ENCODE measurements at places on chromosomes 16 and 17. TPM values are rescaled to one million over a fixed set of nuclear protein-coding genes. Genes with fewer than 3 reads are reported as not detected.

DNA sequence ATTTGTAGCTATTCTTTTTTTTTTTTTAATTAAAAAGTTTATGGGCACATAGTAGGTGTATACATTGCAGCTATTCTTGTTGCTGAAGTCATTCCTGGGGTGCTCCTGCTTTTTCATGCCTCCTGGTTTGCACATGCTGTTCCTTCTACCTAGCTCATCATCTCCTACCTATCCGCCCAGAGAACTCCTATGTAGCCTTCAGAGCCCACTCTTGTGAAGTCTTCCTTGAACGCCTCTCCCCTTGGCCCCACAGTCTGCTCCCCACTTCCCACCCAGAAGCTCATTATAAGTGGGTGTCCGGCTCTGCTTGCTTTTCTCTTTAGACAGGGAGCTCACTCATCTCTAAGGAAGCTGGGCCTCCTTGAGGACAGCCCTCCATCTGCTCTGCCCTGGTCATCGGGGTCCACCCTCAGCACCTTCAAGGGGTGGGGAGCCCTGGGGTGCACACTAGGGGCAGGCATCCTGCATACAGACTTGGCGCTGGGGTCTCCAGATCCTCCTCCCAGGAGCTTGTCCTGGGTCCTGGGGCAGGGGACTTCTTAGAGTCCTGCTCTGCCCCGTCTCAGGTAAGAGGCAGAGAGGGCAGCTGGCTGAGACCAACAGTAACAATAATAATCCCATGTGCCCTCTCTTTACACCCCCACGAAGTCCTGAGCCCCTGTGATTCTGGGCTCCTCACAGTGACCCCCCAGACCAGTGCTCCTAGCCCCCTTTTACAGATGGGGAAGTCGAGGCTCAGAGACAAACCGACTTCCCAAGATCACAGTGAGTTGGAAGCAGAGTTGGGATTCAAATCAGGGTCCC, 3.5 kb upstream of the B9D1 start:
- DNase-seq, result peak; percentile 42

GRCh38 chr16:84775262-84775810, 44.4 kb upstream of the CRISPLD2 start:
- no peak for DNase-seq

DNA sequence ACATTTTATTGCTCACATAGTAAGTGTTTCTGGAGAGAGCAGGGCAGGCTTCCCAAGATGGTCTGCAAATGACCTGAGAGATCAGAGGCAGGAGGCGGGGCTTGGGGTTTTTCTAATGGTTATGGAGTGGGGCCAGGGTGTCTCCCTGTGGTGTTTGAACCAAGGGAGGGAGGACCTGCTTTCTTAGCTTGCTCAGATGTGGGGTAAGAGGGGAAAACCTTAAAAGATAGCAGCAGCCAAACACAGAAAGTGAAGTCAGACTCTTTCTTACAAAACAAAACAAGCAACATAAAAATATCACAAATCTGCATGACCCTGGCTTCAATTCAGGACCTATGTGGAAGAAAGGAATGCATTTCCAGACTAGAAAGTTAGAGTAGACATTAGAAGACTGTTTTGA, 22.9 kb upstream of the DNAJA2 start:
- DNase-seq, result peak; percentile 65

Gene DNAAF8
- 0.64 TPM for total RNA-seq

Gene JPH3
- total RNA-seq, result 36.6 TPM

DNA sequence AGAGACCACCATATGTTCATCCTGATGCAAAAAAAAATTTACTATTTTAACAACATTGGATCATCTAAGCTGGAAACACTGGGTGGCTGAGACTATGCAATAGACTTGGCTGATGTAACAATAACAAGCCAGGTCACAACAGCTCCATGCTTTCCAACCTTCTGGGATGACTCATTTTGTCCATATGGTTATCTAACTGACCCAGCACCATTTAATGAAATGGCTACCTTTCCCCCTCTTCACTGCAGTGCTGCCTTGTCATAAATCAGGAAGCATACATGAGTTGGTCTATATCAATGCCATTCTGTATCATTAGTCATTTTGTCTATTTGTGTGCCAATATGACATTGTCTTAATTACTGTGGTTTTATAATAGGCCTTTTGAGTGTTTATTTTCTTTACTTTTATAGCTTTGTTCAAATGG, 217.6 kb upstream of the KCNJ16 start:
- DNase-seq, result no peak

DNA sequence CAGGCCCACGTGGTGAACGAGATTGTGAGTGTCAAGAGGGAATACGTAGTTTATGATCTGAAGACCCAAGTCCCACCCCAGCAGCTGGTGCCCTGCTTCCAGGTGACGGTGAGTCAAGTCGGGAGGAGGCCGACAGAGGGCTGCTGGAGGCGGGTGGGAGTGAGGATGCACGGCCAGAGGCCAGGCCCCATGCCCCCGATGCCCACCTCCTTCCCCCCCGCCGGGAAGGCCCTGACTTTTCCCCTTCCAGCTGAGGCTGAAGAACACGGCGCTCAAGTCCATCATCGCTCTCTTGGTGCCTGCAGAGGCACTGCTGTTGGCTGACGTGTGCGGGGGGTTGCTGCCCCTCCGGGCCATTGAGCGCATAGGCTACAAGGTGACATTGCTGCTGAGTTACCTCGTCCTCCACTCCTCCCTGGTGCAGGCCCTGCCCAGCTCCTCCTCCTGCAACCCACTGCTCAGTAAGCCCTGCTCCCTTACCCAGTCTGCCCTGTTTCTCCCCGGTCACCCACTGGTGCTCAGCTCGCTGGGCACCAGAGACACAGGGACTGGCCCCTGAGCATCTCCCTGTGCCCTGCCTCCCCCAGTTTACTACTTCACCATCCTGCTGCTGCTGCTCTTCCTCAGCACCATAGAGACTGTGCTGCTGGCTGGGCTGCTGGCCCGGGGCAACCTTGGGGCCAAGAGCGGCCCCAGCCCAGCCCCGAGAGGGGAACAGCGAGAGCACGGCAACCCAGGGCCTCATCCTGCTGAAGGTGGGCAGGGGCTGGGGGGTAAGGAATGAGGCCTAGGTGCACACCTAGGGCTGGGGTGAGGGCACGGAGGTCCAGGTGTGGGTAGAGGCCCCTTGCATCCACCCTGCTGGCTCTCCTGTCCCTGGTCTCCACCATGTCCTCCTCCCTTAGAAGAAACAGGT, 2.6 kb downstream of the ZACN start:
- no peak for DNase-seq

Gene TMEM114
- total RNA-seq, result 0.40 TPM

GRCh38 chr16:28001184-28001583, 62.3 kb downstream of the GSG1L start:
- no peak for DNase-seq

DNA sequence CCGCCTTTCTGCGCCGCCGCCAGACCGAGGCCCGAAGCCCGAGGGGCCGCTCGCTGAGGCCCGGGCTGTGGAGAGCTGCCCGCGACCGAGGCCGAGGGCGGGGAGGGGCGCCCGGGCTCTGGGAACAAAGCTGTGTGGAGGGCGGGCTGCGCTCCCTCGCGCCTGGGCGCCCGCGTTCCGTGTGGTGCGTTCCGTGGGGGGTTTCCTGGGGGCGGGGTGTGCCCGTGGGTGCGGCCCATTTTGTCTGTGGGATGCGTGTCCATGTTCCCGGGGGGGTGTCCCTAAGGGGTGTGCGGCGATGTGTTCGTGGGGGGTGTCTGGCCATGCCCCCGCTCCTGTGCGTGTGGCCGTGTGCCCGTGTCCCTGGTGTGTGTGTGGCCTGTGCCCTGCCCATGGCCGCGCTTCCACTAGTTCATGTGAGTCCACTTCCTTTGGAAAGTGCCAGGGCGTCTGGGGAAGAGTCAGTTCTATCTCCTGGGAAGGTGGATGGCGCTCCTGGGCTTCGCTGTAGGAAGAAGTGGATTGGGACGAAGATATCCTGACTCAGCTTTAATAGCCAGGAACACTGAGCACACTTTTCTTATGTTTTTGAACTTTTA, 520 bp downstream of the JPT2 start:
- DNase-seq, result peak; percentile 60

- no peak for DNase-seq
These were observed 53.6 kb downstream of the CDH11 start for GRCh38 chr16:65068151-65068740.

DNA sequence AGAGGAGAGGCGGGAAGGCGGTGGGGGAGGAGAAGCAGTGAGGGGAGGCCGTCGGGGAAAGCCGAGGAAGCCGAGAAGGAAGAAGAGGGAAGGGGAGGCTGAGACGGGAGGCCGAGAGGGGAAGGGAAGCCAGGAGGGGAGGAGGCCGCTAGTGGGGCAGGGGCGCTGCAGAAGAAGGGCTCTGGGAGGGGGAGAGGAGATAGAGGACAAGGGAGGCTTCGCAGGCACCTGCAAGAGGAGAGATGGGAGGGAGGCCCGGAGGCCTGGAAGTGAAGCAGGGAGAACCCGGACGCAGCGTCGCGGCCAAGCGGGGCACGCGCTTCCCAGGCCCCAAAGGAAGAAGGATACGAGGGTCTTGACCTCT, 2.3 kb downstream of the C17orf58 start:
- DNase-seq, result no peak

Gene SLC16A6
- total RNA-seq, result 0.18 TPM

- DNase-seq, result no peak
These were observed 31.1 kb downstream of the RAI1 start for GRCh38 chr17:17712268-17712924.

Gene MYH13
- not detected for total RNA-seq

Gene RGS11
- total RNA-seq, result 5.8 TPM

GRCh38 chr17:27218719-27219488, 75.0 kb upstream of the WSB1 start:
- DNase-seq, result no peak

Gene ZDHHC1
- total RNA-seq, result 10.6 TPM

- peak; percentile 88 for DNase-seq
These were observed at the start of gene GNAO1 for GRCh38 chr16:56191156-56191815. Gene GNAO1 (plus strand): TSS chr16:56191489. CDS start chr16:56192236, 747 bp downstream.

DNA sequence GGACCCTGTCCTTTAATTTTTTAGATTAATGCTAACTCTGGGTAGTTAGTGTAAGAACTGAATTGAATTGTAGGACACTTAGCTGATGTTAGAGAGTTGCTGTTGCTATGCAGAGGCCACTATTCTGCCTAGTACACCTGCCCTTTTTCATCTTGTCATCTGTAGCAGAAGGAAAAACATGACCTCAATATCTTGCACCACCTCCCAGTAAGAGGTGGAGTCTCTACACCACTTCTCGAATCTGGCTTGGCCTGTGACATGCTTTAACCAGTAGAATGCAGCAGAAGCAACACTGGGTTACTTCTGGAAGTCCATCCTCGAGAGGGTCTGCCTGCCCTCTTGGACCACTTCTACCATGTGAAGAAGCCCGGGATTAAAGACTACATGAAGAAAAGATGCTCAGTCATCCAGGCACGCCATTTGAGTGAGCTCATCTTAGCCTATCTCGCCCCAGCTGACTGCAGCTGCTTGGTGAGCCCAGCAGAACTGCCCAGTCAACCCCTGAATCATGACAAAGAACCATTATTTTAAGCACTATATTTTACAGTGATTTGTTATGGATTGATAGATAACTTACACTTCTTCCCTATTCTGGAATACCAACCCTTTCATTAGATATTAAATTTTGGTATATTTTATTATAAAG, 153.5 kb downstream of the MYO1D start:
- no peak for DNase-seq

GRCh38 chr16:77965346-77965745, 57.0 kb upstream of the CLEC3A start:
- DNase-seq, result no peak

- DNase-seq, result no peak
These were observed 176.3 kb downstream of the VPS53 start for GRCh38 chr17:538181-538973.

Gene AIPL1
- total RNA-seq, result not detected

DNA sequence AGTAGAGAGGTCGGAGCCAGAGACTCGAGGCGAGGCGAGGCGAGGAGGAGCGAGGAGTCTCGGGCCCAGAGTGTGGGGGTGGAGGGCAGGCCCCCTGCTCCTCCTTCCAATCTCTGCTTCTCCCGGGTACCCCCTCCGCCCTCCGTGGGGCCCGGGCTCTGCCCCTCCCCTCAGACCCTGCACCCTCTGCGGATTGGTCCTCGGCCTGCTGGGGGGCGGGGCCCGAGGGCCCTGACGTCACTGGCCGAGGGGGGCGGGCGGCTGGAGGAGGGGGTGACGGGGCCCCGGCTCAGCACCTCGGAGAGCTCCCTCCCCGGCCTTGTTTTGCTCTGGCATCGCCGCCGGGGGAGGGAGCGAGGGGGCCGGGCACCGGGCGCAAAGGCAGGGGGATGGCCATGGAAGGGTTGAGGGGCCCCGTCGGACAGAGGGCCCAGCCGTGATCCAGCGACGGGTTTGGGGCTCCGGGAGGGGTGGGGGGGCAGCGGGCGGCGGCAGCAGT, at the start of gene RUNDC3A:
RUNDC3A (plus strand) TSS at position 282 of the 499 bp plus-strand sequence. CDS start 232 bp downstream, outside the sequence.
- DNase-seq, result peak; percentile 100

- DNase-seq, result no peak
These were observed 18.7 kb downstream of the RHOT1 start for GRCh38 chr17:32161029-32161428.

DNA sequence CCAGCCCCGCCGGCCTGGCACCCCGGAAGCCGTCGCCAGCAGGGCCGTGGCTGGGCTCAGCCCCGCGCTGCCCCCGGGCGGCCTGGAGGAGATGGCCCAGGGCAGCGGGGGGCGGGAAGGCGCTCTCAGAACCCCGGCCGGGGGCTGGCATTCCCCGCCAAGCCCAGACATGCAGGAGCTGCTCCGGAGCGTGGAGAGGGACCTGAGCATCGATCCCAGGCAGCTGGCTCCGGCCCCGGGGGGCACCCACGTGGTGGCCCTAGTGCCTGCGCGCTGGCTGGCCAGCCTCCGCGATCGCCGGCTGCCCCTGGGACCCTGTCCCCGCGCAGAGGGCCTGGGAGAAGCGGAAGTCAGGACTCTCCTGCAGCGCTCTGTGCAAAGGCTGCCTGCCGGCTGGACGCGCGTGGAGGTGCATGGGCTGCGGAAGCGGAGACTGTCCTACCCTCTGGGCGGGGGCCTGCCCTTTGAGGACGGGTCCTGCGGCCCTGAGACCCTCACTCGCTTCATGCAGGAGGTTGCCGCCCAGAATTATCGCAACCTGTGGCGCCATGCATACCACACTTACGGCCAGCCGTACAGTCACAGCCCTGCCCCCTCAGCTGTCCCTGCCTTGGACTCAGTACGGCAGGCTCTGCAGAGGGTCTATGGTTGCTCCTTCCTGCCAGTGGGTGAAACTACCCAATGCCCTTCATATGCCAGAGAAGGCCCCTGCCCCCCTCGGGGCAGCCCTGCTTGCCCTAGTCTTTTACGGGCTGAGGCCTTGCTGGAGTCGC, 551 bp downstream of the WDR81 start:
- peak; percentile 82 for DNase-seq

Gene C17orf78
- not detected for total RNA-seq

- no peak for DNase-seq
These were observed 36.4 kb downstream of the HEATR3 start for GRCh38 chr16:50102051-50102746.

Data from endodermal cell (in vitro differentiated cells).